ENCODE measurements at places on chromosomes 7 and 10. TPM values are rescaled to one million over a fixed set of nuclear protein-coding genes. Genes with fewer than 3 reads are reported as not detected.

GRCh38 chr7:20786779-20787659, at the start of gene SP8:
Gene SP8, minus strand, starts transcription at chr7:20786886. Its CDS starts 88 bp downstream, at chr7:20786798.
- no peak for DNase-seq

The ATG9B gene
- total RNA-seq: not detected

The ZNF239 gene
- total RNA-seq: 5.1 TPM

The SNX8 gene
- 34.2 TPM for total RNA-seq

The PTTG1IP2 gene
- 0.76 TPM for total RNA-seq

The DGKI gene
- total RNA-seq: 2.4 TPM

Data from posterior vena cava (tissue), 2 donors.